ENCODE measurements at places on chromosomes 16 and 17.

DNA sequence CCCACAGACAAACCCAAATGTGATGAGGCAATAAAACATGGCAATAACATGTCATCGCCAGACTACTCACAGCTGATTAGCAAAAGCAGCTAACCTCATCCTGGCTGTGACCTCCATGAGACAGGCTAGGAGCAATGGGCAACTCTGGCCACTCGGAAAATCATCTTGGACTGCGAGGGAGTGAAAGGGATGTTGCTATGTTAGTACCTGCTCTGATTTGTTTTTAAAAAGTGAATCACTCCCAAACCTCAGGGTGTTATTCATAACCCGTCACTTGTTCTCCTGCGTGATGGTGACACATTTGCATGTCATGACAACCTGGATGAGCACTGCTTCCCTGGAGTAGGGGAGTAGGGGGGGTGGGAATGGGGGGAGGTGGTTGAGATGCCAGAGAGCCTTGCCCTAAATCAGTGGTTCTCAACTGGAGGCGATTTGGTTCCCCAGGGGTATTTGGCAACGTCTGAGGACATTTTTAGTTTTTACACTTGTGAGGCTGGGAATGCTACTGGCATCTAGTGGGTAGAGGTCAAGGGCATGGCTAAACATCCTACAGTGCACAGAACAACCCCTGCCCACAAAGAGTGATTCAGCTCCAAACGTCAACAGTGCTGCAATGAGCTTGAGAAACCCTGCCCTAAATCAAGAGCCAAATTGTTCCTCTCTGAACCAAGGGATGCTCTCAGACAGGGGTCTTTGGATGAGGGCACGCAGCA lies 241.7 kb downstream of the SOX9 start:
- no peak for DNase-seq

DNA sequence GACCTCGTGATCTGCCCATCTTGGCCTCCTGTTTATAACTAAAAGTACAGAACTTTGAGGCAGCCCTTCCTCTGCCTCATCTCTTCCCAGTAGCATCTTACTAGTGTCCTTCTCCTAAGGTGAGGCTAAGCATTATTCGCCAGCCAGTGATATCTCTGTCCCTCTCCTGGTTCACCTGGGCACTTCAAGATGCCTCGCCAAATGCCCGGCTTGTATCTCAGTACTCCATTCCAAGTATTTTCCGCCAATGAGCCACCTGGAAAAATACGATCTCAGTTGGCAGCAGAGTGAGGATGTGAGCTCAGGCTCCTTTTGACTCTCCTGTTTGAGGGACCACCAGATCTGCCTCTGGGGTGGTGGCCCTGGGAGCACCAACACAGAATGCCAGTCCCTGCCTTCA lies 25.9 kb upstream of the WSCD1 start:
- no peak for DNase-seq

DNA sequence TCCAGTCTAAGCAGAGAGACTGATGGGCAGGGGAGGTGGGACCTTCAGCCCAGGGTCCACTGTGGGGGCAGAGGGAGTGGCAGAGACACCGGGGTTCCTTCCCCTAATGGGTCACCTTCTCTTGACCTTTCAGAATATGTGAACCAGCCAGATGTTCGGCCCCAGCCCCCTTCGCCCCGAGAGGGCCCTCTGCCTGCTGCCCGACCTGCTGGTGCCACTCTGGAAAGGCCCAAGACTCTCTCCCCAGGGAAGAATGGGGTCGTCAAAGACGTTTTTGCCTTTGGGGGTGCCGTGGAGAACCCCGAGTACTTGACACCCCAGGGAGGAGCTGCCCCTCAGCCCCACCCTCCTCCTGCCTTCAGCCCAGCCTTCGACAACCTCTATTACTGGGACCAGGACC lies 2.8 kb downstream of the MIEN1 start:
- no peak for DNase-seq

DNA sequence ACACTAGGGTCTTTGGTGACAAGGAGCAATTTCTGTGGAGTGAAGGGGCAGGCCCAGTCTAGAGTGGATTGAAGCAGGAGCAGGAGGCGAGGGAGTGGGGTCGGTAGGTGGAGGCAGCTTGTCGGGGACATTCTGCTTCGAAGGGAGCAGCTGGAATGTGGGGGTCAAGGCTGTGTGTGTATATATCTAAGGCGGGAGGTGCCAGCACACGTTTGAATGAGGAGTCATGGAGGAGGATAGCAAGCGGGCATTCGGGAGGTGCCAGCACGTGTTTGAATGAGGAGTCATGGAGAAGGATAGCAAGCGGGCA lies 17.7 kb downstream of the NT5M start:
- no peak for DNase-seq

- DNase-seq, result no peak
Measured at GRCh38 chr17:57705921-57706695, 39.0 kb downstream of the CCDC182 start.

- DNase-seq, result no peak
Measured at GRCh38 chr16:59899940-59900339, 1165.8 kb upstream of the GOT2 start.

GRCh38 chr16:2328428-2328827 lies 12.1 kb downstream of the ABCA3 start:
- DNase-seq, result no peak

GRCh38 chr16:3065069-3065741 lies at the start of gene IL32:
Gene IL32, plus strand, starts transcription at chr16:3065640. Its CDS starts 172 bp downstream, at chr16:3065812.
- no peak for DNase-seq

DNA sequence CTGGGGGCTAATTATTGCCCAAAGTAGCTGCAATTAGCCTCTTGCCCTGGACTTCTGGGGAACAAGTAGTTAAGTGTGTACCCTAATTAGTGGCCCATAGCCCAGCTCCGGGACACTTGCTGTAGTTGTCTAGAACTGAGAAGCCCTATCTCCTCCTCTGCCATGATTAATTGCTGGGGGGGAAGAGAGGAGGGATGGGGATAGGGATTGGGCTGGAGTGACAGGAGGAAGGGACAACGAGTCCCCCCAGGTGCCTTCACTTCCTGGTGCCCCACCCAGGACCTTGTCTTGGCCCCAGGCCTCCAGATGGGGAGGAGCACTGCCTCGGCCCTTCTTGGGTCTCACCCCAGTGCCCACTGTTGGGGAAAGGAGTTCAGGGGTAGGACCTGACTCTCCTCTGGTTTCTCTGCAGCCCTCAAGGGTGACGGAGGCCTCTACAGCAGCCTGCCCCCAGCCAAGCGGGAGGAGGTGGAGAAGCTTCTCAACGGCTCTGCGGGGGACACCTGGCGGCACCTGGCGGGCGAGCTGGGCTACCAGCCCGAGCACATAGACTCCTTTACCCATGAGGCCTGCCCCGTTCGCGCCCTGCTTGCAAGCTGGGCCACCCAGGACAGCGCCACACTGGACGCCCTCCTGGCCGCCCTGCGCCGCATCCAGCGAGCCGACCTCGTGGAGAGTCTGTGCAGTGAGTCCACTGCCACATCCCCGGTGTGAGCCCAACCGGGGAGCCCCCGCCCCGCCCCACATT lies 17.4 kb downstream of the NGFR start:
- DNase-seq, result no peak

DNA sequence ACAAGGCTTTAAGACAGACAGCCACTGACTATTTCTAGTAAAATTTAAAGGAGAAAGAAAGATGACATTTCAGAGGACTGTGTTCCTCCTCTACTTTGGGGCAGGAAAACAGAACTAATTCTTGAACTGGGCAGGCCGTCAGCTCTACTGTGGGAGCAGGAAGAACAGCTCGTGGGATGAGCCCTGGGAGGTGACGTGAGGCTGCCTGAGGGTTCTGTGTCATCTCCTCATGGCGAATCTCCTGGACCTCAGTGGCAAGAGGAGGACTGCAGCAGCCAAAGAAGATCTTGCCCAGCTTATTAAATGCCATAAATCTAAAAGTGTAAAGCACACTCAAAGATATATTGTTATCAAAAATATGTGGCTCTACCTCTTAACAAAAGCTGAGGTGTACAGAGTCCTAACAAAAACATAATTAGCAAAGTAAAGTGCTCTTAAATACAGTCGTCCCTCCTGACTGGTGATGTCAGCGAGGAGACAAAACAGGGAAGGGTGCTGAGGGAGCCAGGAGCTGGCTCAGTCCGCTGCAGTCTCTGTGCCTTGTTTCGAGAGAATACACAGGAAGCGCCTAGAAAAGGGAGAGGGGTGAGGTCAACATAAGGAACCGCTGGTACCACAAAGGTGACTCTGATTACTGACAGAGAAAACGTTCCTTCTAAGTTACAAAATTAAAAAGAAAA lies 58.0 kb downstream of the CREBBP start:
- no peak for DNase-seq

- DNase-seq, result no peak
Measured at GRCh38 chr16:85236818-85237150, 124.5 kb upstream of the CIBAR2 start.

DNA sequence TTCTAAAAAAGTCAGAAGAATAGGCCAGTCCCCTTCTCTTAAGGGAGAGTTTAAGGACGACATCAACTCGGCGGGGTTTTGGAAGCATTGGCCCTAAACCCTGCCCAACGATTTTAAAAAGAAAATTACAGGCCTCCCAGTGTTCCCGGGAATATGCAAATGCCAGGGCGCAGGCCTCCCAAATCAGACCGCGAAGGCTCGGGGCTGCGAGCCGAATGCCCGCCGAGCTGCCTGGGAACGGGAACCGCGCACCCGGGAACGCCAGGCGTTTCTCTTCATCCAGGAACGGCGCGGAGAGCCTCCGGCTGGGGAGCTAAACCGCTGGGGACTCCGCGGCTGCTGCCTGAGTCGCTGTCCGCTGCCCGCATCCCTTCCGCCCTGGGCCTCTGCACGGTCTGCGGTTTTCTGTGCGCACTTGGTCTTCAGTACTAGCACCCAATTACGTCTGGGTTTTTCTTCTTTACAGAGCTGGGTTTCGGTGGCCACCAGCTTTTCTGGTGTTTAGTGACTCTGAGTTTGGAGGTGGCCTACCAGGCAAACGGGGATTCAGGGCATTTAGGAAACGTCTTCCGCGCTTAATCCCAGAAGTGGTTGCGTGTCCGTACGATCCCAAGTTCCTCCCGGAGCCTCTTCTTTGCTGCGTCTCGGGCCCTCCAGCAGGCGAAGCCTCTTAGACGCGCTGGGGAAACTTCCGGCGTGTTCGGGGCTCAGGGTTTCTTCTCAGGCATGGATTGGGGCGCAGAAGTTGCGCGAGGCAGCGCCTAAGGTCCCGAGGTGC lies 5.7 kb downstream of the IRX5 start:
- DNase-seq, result no peak

GRCh38 chr17:82013772-82014321 lies 8.8 kb downstream of the CENPX start:
- DNase-seq, result no peak

DNA sequence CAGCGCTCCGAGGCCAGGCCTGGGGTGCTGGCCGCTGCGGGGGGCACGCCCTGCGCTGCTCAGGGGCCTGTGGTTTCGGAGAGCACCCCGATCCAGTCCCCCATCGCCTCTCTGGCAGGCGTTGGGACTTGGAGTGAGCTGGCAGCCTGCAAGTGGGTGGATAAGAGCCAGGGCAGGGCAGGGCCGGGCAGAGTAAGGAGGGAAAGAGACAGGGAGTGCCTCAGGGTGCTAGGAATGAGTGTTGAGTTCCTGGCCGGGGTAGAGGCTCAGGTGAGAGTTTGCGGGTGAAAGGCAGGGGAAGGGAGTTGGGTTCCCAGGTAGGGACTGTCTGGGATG lies 1.3 kb downstream of the CDH13 start:
- no peak for DNase-seq

- DNase-seq, result no peak
Measured at GRCh38 chr16:54928016-54928356, 2.7 kb upstream of the IRX5 start.

Measured in activated B cell treated with CpG ODN at 0.5 μM for 24 hours (primary cell).